ENCODE measurements at places on chromosomes 5 and 9. TPM values are rescaled to one million over a fixed set of nuclear protein-coding genes. Genes with fewer than 3 reads are reported as not detected.

DNA sequence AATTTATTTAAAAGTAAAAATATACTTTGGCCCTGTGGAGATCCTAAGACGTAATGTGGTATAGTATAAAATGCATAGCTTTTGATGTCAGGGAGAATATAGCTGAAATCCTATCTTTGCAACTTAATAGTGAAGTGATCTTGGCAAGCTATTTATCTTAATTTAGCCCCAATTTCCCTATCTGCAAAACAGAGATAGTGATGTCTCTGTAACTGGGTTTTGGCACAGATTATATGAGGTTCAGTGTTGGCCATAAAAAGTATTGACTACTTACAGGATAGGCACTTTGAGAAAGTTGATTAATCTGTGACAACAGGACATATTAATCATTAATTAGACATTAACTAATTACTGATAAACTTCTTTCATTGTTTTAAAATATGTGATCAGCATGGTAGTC, 89.2 kb downstream of the ISL1 start:
- H3K27me3 ChIP-seq: no peaks in the 10 kb centered on the region
- H3K36me3 ChIP-seq: no peaks in the 10 kb centered on the region
- no peak overlapping the region for H3K27ac ChIP-seq
- no peaks in the 10 kb centered on the region for H3K4me1 ChIP-seq
- H3K4me3 ChIP-seq: no peak overlapping the region

DNA sequence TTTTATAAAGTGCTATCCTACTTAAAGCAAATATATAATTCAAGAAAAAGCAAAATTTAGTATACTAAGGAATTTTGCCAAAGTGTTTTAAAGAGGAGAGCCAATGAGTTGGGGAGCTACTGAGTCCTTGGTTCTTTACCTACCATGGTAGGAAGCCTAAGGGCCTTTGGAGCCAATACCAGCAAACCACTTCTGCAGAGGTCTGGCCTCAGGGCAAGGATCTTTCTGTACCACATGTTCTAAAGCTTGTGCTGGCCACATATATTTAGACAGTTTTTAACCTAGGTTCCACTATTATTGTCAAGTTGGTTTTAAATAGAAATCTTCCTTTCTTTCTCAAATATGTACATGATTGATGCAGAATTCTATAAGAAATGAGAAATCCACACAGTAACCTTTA, 172.3 kb upstream of the NREP start:
- no peak for DNase-seq
- no peaks in the 10 kb centered on the region for H3K4me1 ChIP-seq
- no peak overlapping the region for H3K27ac ChIP-seq
- no peaks in the 10 kb centered on the region for H3K27me3 ChIP-seq
- no peak overlapping the region for H3K4me3 ChIP-seq

DNA sequence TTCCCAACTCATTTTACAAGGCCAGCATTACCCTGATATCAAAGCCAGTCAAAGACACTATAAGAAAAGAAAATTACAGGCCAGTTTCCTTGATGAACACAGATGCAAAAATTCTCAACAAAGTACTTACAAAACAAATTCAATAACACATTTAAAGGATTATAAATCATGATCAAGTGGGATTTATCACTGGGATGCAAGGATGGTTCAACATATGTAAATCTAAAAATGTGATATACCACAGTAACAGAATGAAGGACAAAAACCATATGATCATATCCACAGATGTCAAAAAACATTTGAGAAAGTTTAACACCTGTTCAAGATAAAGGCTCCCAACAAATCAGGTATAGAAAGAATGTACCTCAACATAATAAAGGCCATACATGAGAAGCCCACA, 130.6 kb downstream of the NDUFS4 start:
- no peak overlapping the region for H3K4me3 ChIP-seq
- no peaks in the 10 kb centered on the region for H3K27me3 ChIP-seq
- no peak overlapping the region for H3K27ac ChIP-seq
- no peaks in the 10 kb centered on the region for H3K4me1 ChIP-seq

ELL2 gene
- total RNA-seq: 12.0 TPM

NOXA1 gene
- total RNA-seq: 0.79 TPM

ALDOB gene
- total RNA-seq: not detected

- H3K4me1 ChIP-seq: peaks cover 9% of the 10 kb centered on the region
- peak overlapping the region; percentile 57 for H3K4me3 ChIP-seq
- H3K36me3 ChIP-seq: no peaks in the 10 kb centered on the region
- H3K27ac ChIP-seq: peak overlapping the region; percentile 71
Measured at GRCh38 chr5:65482736-65483545, 1.2 kb upstream of the ADAMTS6 start.

NR5A1 gene
- total RNA-seq: not detected
